Fibroblast of villous mesenchyme (primary cell): ENCODE measurements at places on chromosomes 16 and 17. TPM values are rescaled to one million over a fixed set of nuclear protein-coding genes. Genes with fewer than 3 reads are reported as not detected.

LRRC36 gene
- not detected in 2 replicates for total RNA-seq

HBA2 gene
- not detected in 2 replicates for total RNA-seq

WFDC1 gene
- total RNA-seq: 8.2 and 10.0 TPM in 2 replicates

KCTD19 gene
- under 0.01 TPM in 1 of 2 replicates, not detected in the other for total RNA-seq

KATNB1 gene
- 23.3 and 23.5 TPM in 2 replicates for total RNA-seq

SOCS1 gene
- 18.4 and 29.4 TPM in 2 replicates for total RNA-seq

NR1D1 gene
- total RNA-seq: 1.7 and 2.3 TPM in 2 replicates

ALOXE3 gene
- total RNA-seq: not detected in 2 replicates

MYH1 gene
- total RNA-seq: not detected in 2 replicates

PRAC1 gene
- total RNA-seq: not detected in 2 replicates

RAB26 gene
- 0.97 and 1.3 TPM in 2 replicates for total RNA-seq

CCL5 gene
- under 0.01 TPM in 1 of 2 replicates, not detected in the other for total RNA-seq

CLUH gene
- 36.7 and 42.7 TPM in 2 replicates for total RNA-seq

SOST gene
- total RNA-seq: not detected in 2 replicates

KRTAP4-3 gene
- total RNA-seq: not detected in 2 replicates

NXN gene
- 91.5 and 124 TPM in 2 replicates for total RNA-seq

NTN3 gene
- total RNA-seq: 0.43 and 0.64 TPM in 2 replicates

KCNH4 gene
- under 0.01 TPM in 1 of 2 replicates, not detected in the other for total RNA-seq

KRTAP1-1 gene
- total RNA-seq: not detected in 2 replicates

MPV17L gene
- 0.64 and 1.3 TPM in 2 replicates for total RNA-seq

BCL6B gene
- total RNA-seq: not detected in 2 replicates

TTC19 gene
- 41.0 and 47.7 TPM in 2 replicates for total RNA-seq

SPN gene
- not detected in 2 replicates for total RNA-seq
